Activated T-cell treated with anti-CD3 and anti-CD28 coated beads for 24 hours (primary cell): ENCODE measurements at places on chromosomes 5 and 9.

GRCh38 chr5:6714226-6715041 lies 1.2 kb downstream of the TENT4A start:
- no peak for DNase-seq

- no peak for DNase-seq
Observed at GRCh38 chr9:22817181-22817580, 370.6 kb downstream of the DMRTA1 start.

- DNase-seq, result no peak
Observed at GRCh38 chr5:29853711-29854220, 1339.7 kb upstream of the CDH6 start.

GRCh38 chr9:69104830-69105527 lies 69.1 kb upstream of the TJP2 start:
- DNase-seq, result no peak

DNA sequence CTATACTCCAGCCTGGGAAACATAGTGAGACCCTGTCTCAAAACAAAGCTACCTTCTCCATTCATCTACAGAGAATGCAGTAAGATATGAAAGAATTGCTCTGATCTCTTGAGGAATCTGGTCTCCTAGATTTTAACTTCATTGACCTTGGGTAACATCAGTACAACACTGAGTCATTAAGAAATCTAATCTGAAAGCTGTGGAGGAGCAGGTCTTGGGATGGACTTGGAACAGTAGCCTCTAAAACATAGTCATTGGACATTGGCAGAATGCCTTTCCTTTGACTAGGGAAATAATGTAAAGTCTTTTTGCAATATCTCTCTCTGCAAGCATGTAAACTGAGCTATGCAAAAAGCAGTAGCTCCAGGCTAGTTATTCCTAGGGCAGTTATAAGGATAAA lies 58.1 kb downstream of the KCNN2 start:
- no peak for DNase-seq

DNA sequence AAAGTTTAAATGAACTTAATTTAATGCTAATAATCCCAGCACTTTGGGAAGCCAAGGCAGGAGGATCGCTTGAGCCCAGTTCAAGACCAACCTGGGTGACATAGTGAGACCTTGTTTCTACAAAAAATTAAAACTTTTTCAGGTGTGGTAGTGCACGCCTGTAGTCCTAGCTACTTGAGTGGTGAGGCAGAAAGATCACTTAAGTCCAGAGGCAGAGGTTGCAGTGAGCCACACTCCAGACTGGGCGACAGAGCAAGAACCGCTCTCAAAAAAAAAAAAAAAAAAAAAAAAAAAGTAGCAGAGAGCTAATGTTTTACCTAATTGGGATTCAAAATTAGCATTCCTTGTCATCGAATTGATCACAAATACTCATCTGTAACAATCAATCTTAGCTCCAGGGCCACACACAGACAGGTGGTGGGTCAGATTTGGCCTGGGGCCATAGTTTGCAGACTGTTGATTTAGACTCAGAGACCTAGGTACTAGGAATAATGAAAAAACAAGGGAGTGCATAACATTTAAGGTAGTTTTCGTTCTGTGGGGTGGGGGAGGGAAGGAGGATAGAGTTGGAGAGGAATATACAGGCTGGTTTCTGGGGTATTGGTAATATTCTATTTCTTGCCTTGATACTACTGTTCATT lies 21.4 kb downstream of the HSDL2 start:
- DNase-seq, result no peak

- no peak for DNase-seq
Observed at GRCh38 chr5:153979028-153979783, 59.5 kb downstream of the FAM114A2 start.

DNA sequence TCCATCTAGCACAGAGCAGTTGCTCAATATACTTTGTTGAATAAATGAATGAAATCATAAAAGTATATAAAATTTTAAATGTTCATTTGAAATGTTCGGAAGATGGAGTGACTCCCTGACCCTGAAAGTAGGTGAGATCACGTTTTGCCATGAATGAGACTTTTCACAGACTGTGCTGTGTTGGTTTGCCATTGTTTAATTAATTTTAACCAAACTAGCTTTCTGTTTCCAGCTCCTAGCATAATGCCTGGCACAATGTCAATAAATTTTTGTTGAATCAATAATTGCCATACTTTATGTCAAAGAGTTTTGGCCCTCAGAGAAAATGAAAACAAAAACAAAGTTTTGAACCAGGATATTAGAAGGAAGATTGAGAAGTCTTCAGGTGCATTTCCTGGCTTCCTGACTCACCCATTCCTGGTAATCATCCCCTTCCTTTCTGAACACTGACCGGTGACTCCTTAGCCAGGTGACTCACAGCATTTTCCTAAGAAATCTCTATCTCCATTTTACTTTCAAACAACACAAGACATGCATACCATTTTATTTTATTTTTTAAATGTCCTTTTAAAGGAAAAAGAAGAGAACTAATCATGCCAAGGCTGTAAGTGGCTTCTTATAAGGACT lies 15.1 kb downstream of the SLC28A3 start:
- no peak for DNase-seq

- no peak for DNase-seq
Observed at GRCh38 chr5:37005252-37005651, 128.7 kb downstream of the NIPBL start.

DNA sequence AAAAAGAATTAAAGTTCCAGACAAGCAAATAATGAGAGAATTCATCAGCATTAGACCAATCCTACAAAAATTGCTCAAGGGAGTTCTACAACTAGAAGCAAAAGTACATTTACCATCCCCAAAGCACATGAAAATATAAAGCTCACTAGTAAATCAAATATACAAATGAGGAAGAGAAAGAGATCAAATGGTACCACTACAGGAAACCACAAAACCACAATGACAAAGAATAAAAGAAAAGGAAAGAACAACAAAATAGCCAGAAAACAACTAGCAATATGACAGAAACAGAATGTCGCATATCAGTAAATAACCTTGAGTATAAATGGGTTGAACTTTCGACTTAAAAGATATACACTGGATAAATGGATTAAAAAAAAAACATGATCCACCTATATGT lies 739.0 kb downstream of the DTWD2 start:
- DNase-seq, result no peak

DNA sequence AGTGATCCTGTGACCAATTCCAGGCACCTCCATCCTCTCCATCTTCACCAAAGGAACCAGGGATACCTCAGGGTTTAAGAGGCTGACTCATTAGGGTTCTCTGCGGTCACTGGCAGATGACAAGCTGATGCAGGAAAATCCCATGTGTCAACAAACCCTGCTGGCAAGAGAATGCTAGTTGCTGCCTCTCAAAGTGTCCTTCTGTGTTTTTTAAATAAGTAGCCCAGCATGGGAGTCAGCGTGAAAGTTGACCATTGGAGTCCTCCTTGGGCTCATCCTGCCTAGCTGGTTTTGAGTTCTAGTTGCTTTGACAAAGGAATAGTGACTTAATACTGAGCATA lies 200.2 kb downstream of the SLIT3 start:
- DNase-seq, result no peak

GRCh38 chr9:80146466-80146865 lies 574.7 kb downstream of the TLE4 start:
- DNase-seq, result no peak

- DNase-seq, result no peak
Observed at GRCh38 chr5:38250763-38251448, 7.5 kb upstream of the EGFLAM start.

DNA sequence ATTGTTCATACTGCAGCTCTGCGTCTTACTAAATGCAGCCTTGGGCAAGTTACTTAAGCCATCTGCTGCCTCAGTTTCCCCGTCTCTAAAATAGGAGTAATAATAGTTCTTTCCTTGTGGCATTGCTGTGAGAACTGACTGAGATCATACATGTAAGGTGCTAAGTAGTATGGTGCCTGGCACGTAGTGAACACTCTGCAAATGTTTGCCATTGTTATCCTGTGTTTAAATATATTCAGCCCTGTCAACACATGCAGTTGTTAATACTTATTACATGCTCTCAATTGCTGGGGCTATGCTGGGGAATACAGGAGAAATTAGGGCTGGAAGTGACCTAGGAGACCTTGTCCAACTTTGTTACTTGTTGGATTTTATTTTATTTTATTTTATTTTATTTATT lies 105.2 kb upstream of the RAI14 start:
- DNase-seq, result no peak

- no peak for DNase-seq
Observed at GRCh38 chr5:1299511-1299850, 4.6 kb upstream of the TERT start.

DNA sequence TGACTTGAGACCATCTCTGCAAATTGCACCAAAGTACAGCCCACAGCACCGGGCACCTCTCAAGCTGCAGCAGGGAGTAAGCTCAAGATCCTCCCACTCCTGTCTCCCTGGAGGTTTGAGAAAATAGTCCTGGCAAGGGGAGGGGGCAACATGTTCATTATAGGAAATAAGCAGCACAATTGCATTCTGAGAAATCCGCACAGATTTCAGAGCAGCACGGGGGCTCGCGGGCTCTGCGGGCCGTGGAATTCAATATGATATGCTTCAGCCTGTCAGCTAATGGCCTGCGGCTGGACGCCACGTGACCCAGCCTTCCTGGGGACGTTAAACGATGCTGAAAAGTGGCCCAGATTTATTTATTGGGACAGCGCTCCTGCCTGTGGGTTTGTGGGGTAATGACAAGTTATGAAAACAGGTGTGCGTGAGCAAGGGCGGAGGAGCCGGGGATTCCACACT lies 156.4 kb downstream of the DAB2IP start:
- no peak for DNase-seq

DNA sequence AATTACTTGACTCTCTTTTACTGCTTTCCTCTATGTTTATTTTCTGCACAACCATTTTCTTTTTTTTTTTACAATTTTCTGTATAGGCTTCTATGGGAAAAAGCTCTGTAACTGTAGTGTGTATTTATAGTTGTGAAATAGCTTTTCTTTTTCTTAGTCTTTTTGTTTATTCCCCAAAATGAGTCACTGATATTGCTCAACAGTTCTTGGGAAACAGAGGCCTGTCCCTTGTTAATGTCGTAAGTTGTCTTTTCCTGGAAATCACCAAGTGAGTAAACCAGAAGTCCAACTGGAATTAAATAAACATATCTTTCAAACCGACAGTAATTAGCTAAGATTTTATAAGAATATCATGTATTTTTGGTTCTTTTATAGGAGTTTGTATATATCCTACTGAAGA lies 325.1 kb upstream of the PRR16 start:
- DNase-seq, result no peak
